ENCODE measurements at places on chromosomes 1 and 21. TPM values are rescaled to one million over a fixed set of nuclear protein-coding genes. Genes with fewer than 3 reads are reported as not detected.

Gene ATP1A1
- polyA plus RNA-seq: 63.8 TPM

GRCh38 chr1:225962440-225962975 lies 21.5 kb upstream of the LEFTY2 start:
- DNase-seq: peak; percentile 24

GRCh38 chr1:220330265-220330664 lies 58.0 kb upstream of the RAB3GAP2 start:
- no peak for DNase-seq

DNA sequence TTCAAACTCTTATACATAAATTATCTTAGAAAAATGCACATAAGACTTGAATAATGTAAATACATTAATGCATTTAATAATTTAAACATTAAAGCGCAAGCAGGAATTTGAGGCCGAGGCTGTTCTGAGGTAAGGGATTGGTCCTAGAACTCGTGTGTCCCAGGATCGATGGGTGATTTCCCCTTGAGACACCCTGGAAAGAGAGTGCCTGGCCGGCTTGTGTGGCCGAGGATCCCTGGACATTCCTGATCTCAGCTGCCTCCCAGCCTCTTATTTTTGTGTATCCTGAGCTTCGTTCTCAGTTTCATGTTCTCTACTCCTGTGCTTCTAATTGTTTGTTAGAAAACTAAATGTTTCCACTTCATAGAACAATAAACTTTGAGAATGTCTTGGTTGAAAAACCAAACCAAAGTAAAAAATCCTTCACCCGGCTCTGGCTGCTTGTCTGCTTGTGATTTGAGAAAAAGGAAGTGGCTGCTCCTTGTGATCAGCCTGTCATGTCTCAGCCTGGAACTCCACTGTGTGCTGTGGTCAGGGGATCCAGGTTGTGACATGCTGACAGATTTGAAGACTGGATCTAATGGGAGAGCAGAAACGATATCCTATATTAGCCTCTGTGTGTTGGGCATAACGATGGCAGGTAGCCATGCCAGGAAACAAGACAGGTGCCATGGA lies 40.7 kb downstream of the PEX14 start:
- no peak for DNase-seq

GRCh38 chr1:36351227-36351977 lies 28.0 kb upstream of the EVA1B start:
- no peak for DNase-seq

DNA sequence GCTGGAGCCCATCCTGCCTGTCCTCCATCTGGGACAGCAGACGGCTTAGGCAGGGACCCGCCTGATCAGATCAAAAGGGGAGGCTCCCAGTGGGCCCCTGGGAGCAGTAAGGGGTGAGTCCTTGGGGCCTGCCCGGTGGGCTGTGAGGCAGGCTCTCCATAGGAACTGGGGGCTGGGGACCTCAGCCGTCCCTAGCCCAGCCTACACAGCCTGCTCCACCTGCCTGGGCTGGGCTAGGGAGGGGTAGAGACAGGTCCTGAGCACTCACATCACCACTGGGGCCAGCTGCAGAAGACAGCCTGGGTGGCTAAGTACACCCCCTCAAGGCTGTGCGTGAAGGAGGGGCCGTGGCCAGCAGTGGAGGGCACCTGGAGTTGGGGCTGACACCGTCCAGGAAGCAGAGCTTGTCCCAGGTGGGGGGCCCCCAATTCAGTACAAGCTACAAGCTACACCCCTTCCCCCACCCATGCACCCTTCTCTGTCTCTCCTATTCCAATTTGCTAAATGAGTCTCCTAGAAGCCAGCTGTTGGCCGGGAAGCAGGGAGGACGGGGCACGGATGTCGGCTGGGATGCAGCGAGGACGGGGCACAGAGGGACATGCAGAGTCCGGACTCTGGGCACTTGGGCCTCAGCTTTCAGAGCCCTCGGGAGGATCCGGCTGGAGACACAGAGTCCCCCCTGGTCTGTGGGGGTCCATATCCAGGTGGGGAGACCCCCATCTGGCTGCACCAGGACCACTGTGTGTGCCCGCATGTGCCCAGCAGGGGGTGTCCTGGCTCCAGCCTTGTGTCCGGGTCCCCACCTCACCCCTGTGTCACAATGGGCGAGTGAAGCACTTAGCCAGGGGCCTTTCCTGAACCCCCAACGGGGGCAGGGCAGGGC lies 1.7 kb downstream of the ISG15 start:
- no peak for DNase-seq

GRCh38 chr1:235056937-235057336 lies 71.7 kb downstream of the TOMM20 start:
- DNase-seq: no peak

Gene CD34
- polyA plus RNA-seq: not detected

- DNase-seq: no peak
Measured at GRCh38 chr1:60066001-60066400, 7.6 kb downstream of the C1orf87 start.

Gene INSRR
- not detected for polyA plus RNA-seq

DNA sequence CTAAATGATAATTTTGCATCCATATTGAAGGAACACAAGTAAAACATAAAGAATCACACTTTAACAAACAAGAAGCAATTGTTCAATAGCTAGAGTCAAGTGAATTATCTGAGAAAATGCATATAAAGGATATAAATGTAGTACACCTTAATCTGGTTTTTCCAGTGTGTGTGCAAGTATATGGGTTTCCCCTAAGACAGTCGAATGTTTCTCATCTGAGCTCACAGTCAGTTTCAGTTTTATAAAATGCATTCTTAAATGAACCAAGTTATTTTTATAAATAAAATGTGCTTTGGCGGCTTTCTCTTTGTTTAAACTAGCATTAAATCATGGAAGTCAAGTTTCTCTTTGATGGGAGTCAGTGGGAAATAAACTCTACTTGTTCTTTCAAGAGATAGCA lies 125.9 kb downstream of the PTPRC start:
- DNase-seq: no peak

DNA sequence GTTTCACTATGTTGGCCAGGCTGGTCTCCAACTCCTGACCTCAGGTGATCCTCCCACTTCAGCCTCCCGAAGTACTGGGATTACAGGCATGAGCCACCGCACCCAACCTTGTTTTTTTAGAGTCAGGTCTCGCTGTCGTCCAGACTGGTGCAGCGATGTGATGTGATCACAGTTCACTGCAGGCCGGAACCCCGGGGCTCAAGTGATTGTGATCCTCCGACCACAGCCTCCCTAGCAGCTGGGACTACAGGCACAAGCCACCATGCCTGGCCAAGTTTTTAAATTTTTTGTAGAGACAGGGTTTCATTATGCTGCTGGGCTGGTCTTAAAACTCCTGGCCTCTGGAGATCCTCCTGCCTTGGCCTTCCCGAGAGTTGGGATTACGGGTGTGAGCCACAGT lies 46.1 kb upstream of the LIN9 start:
- no peak for DNase-seq

All from CD4-positive, CD25-positive, alpha-beta regulatory T cell (primary cell).